Peyer's patch (tissue), 4 donors: ENCODE measurements at places on chromosomes 3 and 15.

DNA sequence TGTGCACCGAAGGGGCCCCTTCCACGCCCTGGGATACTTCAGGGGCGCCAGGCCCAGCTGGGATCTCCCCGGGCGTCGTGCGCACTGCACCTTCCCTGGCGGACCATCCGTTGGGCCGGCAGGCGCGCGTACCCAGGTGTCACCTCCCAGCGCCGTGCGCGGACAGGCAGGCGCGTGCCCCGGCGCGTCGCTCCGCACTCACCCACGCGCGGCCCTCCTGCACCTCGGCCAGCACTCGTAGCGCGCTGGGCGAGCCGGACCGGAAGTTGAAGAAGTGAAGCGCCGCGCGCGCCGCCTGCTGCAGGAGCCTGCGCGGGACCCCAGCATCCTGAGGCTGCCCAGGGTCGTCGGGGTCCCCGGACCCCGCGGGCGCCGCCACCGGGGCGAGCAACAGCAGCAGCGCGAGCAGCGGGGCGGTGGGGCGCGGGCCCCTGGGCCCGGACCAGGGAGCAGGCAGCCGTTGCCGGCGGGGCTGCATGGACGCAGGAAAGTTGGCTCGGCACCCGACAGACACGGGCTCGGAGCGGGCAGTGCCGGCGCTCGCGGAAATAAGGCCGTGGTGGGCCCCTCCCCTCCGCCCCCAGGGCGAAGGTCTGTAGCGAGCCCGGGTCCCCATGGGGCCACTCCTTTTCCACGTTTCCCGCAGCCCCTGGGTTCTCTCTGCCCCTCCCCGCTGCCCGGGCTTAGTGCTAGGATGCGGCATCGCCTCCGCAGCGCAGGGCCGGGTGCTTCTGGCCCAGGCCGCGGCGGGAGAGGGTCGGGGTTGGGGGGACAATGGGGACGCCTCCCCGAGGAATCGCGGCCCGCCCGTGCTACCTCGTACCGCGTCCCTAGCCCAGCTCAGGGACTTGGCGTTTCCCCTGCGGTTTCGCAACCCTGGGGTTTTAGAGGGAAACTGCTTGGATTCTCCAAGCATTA is at the start of gene RARRES1:
Gene RARRES1 (minus strand): TSS at position 520 of the 918 bp plus-strand sequence. CDS start 42 bp downstream, at position 478.
- DNase-seq: peak; percentile 86
- H3K4me3 ChIP-seq: peak within 1 kb of the TSS; percentile 53
- H3K27me3 ChIP-seq: no peaks in the 10 kb centered on the region
- H3K27ac ChIP-seq: peak within 1 kb of the TSS; percentile 61
- H3K36me3 ChIP-seq: no peaks in the 10 kb centered on the region

- H3K36me3 ChIP-seq: no peaks in the 10 kb centered on the region
- H3K4me1 ChIP-seq: no peaks in the 10 kb centered on the region
- H3K4me3 ChIP-seq: no peak overlapping the region
- no peaks in the 10 kb centered on the region for H3K27me3 ChIP-seq
- H3K27ac ChIP-seq: no peak overlapping the region
- DNase-seq: no peak
Observed at GRCh38 chr15:99139276-99139675, 34.4 kb downstream of the SYNM start.

DNA sequence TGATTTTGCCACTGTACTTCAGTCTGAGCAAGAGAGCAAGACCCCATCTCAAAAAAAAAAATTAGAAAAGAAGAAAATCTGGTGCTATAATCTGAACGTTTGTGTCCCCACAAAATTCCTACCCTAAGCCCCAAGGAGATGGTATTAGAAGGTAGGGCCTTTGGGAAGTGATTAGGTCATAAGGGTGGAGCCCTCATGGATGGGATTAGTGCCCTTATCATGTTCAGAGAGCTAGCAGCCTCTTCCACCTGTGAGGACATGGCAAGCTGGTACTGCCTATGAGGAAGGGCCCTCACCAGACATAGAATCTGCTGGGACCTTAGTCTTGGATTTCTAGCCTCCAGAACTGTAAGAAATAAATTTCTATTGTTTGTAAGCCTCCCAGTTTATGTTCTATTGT is 50.4 kb upstream of the FLNB start:
- H3K36me3 ChIP-seq: no peaks in the 10 kb centered on the region
- H3K4me1 ChIP-seq: no peaks in the 10 kb centered on the region
- H3K27me3 ChIP-seq: no peaks in the 10 kb centered on the region
- H3K27ac ChIP-seq: no peak overlapping the region
- no peak for DNase-seq

GRCh38 chr3:56800832-56801661 is 702 bp downstream of the ARHGEF3 start:
- H3K4me3 ChIP-seq: peak overlapping the region; percentile 61
- H3K4me1 ChIP-seq: no peaks in the 10 kb centered on the region
- DNase-seq: peak; percentile 58
- peak overlapping the region; percentile 84 for H3K27ac ChIP-seq
- no peaks in the 10 kb centered on the region for H3K36me3 ChIP-seq

GRCh38 chr3:51337666-51338065 is 47.4 kb upstream of the MANF start:
- H3K4me3 ChIP-seq: no peak overlapping the region
- no peak overlapping the region for H3K27ac ChIP-seq
- no peaks in the 10 kb centered on the region for H3K36me3 ChIP-seq
- H3K27me3 ChIP-seq: no peaks in the 10 kb centered on the region
- DNase-seq: no peak
- H3K4me1 ChIP-seq: no peaks in the 10 kb centered on the region
